ENCODE measurements at places on chromosomes 2 and 18.

- no peak overlapping the region for H3K27ac ChIP-seq
- DNase-seq = no peak
- no peaks in the 10 kb centered on the region for H3K36me3 ChIP-seq
- no peaks in the 10 kb centered on the region for H3K27me3 ChIP-seq
- H3K4me1 ChIP-seq = no peaks in the 10 kb centered on the region
- no peak overlapping the region for H3K4me3 ChIP-seq
These were observed 36.2 kb upstream of the TMEM87B start for GRCh38 chr2:112018846-112019245.

- peak within 1 kb of the TSS; percentile 43 for H3K4me3 ChIP-seq
- no peak for DNase-seq
- H3K27ac ChIP-seq = no peak within 1 kb of the TSS
- no peaks in the 10 kb centered on the region for H3K36me3 ChIP-seq
- peaks cover 9% of the 10 kb centered on the region for H3K27me3 ChIP-seq
- H3K4me1 ChIP-seq = peaks cover 5% of the 10 kb centered on the region
These were observed at the start of gene NPAS2 for GRCh38 chr2:100819370-100820272. NPAS2 (plus strand) TSS chr2:100820139; CDS start chr2:100904755, 84,616 bp downstream.

DNA sequence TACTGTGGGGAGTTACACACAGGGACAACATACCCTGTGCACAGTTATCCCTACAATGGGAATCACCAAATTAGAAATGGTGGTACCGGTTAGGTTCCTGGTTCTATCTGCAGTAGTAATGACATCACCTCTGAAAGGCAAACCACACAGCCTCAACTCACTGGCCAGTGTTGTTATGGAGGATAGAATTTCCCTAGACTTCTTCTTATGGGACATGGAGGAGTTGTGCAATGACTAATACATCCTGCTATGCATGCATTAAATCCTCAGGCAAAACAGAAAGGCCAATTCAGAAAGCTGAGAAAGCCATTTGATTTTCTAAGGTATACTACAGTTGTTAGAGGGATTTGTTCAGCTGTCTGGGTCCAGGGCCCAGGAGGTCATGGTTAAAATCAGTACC is 439.3 kb downstream of the TMX3 start:
- H3K27ac ChIP-seq = no peak overlapping the region
- no peak for DNase-seq
- H3K4me1 ChIP-seq = no peaks in the 10 kb centered on the region
- no peaks in the 10 kb centered on the region for H3K27me3 ChIP-seq

GRCh38 chr2:240628507-240628807 is 3.2 kb downstream of the GPR35 start:
- no peaks in the 10 kb centered on the region for H3K27me3 ChIP-seq
- H3K36me3 ChIP-seq = no peaks in the 10 kb centered on the region
- no peak overlapping the region for H3K27ac ChIP-seq
- H3K4me1 ChIP-seq = peaks cover 47% of the 10 kb centered on the region
- DNase-seq = no peak
- H3K4me3 ChIP-seq = no peak overlapping the region

GRCh38 chr2:9099341-9099751 is 95.9 kb upstream of the MBOAT2 start:
- H3K4me1 ChIP-seq = peaks cover 3% of the 10 kb centered on the region
- DNase-seq = no peak
- no peak overlapping the region for H3K4me3 ChIP-seq
- H3K27me3 ChIP-seq = peaks cover 3% of the 10 kb centered on the region
- no peak overlapping the region for H3K27ac ChIP-seq

GRCh38 chr2:55856936-55857335 is 66.6 kb downstream of the EFEMP1 start:
- no peak overlapping the region for H3K27ac ChIP-seq
- no peaks in the 10 kb centered on the region for H3K4me1 ChIP-seq
- H3K36me3 ChIP-seq = no peaks in the 10 kb centered on the region
- H3K27me3 ChIP-seq = no peaks in the 10 kb centered on the region
- H3K4me3 ChIP-seq = no peak overlapping the region
- no peak for DNase-seq

GRCh38 chr2:85071096-85071495 is 62.1 kb upstream of the TCF7L1 start:
- H3K4me1 ChIP-seq = no peaks in the 10 kb centered on the region
- H3K27me3 ChIP-seq = no peaks in the 10 kb centered on the region
- H3K4me3 ChIP-seq = no peak overlapping the region

DNA sequence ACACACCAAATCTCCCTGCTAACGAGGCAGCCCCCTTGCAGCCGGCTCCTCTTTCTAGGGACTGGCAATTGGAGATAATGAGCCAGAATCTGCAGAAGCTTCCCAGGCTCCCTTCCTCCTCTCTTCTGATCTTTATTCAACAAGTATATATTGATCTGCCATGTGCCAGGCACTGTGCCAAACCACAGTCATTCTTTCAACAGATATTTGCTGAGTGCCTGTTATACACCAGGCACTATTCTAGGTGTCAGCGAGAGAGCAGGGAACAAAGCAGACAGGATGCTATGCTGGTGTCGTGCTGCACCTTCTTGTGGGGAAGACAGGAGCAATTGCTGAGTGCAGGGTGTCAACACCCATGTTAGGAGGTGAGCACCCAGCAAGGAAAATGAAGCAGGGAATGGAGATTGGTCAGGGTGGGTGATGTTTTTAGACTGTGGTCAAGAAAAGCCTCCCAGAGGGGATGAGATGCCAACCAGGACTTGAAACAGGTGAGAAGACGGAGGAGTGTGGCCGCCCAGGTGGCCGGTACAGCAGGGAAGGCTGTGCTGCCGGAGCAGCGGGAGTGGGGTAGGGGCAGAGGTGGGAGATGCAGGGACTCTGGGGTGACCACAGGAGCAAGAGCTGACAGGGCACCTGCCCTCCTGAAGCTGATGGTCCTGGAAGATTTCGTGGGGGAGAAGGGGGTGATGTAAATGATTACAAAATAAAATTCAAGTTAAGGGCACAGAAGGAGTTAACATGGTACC is 307.6 kb upstream of the RAB12 start:
- no peaks in the 10 kb centered on the region for H3K4me1 ChIP-seq
- no peak overlapping the region for H3K27ac ChIP-seq
- no peak for DNase-seq
- H3K36me3 ChIP-seq = no peaks in the 10 kb centered on the region
- H3K27me3 ChIP-seq = no peaks in the 10 kb centered on the region

GRCh38 chr2:165568361-165568760 is 98.9 kb downstream of the CSRNP3 start:
- H3K4me1 ChIP-seq = no peaks in the 10 kb centered on the region
- no peak for DNase-seq
- no peak overlapping the region for H3K27ac ChIP-seq
- H3K36me3 ChIP-seq = no peaks in the 10 kb centered on the region

GRCh38 chr2:174076040-174076439 is 110.9 kb upstream of the SP3 start:
- no peaks in the 10 kb centered on the region for H3K27me3 ChIP-seq
- no peaks in the 10 kb centered on the region for H3K36me3 ChIP-seq
- no peak overlapping the region for H3K27ac ChIP-seq
- no peaks in the 10 kb centered on the region for H3K4me1 ChIP-seq

GRCh38 chr2:191082321-191082720 is 68.3 kb upstream of the STAT1 start:
- no peak overlapping the region for H3K27ac ChIP-seq
- H3K4me1 ChIP-seq = no peaks in the 10 kb centered on the region
- DNase-seq = no peak
- H3K36me3 ChIP-seq = peaks cover 17% of the 10 kb centered on the region

- H3K27me3 ChIP-seq = no peaks in the 10 kb centered on the region
- H3K27ac ChIP-seq = no peak overlapping the region
- H3K36me3 ChIP-seq = peaks cover 17% of the 10 kb centered on the region
- no peaks in the 10 kb centered on the region for H3K4me1 ChIP-seq
- no peak for DNase-seq
These were observed 65.8 kb downstream of the RTN4 start for GRCh38 chr2:54984476-54984875.

DNA sequence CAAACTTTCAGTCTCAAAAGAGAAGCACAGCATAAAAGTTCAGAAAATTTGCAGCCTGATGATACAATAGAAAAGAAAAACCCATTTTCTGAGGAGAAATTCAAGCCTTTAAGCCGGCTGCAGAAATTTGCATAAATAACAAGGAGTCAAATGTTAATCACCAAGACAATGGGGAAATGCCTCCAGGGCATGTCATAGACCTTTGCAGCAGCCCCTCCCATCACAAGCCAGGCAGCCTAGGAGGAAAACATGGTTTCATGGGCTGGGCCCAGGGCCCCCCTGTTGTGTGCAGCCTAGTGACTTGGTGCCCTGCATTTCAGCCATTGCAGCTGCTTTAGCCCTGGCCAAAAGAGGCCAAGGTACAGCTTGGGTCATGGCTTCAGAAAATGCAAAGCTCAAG is 54.1 kb upstream of the CAVIN2 start:
- no peaks in the 10 kb centered on the region for H3K4me1 ChIP-seq
- no peak overlapping the region for H3K27ac ChIP-seq
- DNase-seq = no peak
- H3K36me3 ChIP-seq = no peaks in the 10 kb centered on the region
- H3K27me3 ChIP-seq = peaks cover 3% of the 10 kb centered on the region

GRCh38 chr18:23761941-23762340 is 72.7 kb downstream of the LAMA3 start:
- H3K36me3 ChIP-seq = no peaks in the 10 kb centered on the region
- H3K27ac ChIP-seq = no peak overlapping the region
- DNase-seq = no peak
- H3K27me3 ChIP-seq = no peaks in the 10 kb centered on the region

DNA sequence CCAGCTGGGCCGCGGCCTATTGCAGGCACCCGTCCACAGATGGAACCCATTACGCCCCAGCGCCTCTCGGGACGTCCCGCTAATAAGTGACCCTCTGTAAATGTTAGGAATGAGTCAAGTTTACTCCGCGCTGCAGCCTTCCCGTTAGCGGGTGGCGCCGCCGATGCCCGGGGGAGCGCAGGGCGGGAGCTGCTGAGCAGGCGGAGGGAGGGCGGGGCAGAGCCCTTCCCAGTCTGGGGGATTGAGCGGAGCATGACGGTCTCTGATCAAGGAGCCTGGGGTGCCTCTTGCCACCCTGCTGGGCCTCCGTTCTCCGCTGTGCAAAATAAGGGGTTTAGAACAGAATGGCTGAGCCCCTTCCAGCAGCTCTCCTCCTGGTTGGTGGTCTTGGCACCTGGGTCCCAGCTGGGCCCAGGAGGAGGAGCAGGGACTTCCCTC is 10.5 kb downstream of the CROCC2 start:
- DNase-seq = no peak
- no peaks in the 10 kb centered on the region for H3K36me3 ChIP-seq
- peaks cover 20% of the 10 kb centered on the region for H3K27me3 ChIP-seq
- H3K27ac ChIP-seq = no peak overlapping the region
- no peak overlapping the region for H3K4me3 ChIP-seq

GRCh38 chr18:44598514-44598913 is 82.2 kb upstream of the SETBP1 start:
- no peak overlapping the region for H3K4me3 ChIP-seq
- no peak for DNase-seq
- H3K36me3 ChIP-seq = no peaks in the 10 kb centered on the region
- no peaks in the 10 kb centered on the region for H3K4me1 ChIP-seq
- no peak overlapping the region for H3K27ac ChIP-seq
- no peaks in the 10 kb centered on the region for H3K27me3 ChIP-seq

- no peak overlapping the region for H3K4me3 ChIP-seq
- DNase-seq = no peak
- no peaks in the 10 kb centered on the region for H3K36me3 ChIP-seq
- no peak overlapping the region for H3K27ac ChIP-seq
These were observed 276.2 kb downstream of the ZNF521 start for GRCh38 chr18:25075783-25076182.

DNA sequence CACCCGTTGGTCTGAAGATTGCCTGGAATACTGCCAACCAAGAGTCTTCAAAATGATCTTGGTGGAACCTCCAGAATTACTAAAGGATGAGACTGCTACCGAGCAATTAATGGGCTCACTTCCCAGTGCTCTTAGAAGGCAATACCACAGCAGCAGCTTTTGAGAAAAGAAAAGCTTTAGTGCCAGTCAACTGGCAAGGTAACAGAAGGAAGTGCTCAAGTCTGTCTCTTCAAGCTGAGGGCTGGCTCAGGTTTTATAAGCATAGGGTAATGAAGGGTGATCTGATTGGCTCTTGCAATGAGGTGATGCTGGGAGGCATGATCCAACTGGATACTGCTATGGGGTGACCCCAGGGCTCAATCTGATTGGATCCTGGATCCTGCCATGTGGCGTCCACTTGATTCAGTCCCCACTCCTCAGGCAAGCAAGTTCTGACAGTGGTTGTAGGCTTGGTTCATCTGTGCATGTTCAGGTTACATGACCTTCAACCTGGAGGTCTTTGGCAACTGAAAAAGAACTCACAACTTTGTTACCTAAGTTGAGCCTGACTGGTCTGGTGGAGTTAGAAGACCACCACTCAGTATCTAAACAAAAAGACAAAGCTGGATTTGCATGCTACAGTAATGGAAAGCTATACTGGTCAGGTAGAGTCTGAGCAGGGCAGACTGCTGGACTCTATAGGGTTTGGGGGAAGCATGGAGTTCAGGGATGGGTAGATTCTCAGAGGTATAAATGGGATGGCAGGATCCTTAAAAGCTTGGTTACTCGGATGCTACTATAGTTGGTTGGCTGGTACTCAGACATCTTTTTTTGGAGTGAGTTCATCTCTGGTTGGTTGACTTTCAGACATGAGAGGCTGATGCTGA is 14.0 kb upstream of the RIF1 start:
- no peak for DNase-seq
- H3K4me3 ChIP-seq = no peak overlapping the region
- no peak overlapping the region for H3K27ac ChIP-seq
- no peaks in the 10 kb centered on the region for H3K36me3 ChIP-seq

- no peaks in the 10 kb centered on the region for H3K27me3 ChIP-seq
- H3K4me3 ChIP-seq = no peak overlapping the region
These were observed 11.5 kb downstream of the ANKRD29 start for GRCh38 chr18:23650968-23651927.

GRCh38 chr2:104897515-104898184 is 43.7 kb downstream of the POU3F3 start:
- H3K27ac ChIP-seq = no peak overlapping the region
- no peak for DNase-seq
- H3K4me1 ChIP-seq = no peaks in the 10 kb centered on the region
- no peak overlapping the region for H3K4me3 ChIP-seq

- DNase-seq = no peak
- H3K4me1 ChIP-seq = no peaks in the 10 kb centered on the region
- no peak overlapping the region for H3K27ac ChIP-seq
- H3K27me3 ChIP-seq = no peaks in the 10 kb centered on the region
- H3K4me3 ChIP-seq = no peak overlapping the region
- H3K36me3 ChIP-seq = no peaks in the 10 kb centered on the region
These were observed 194.5 kb downstream of the TNS1 start for GRCh38 chr2:217808326-217808725.

DNA sequence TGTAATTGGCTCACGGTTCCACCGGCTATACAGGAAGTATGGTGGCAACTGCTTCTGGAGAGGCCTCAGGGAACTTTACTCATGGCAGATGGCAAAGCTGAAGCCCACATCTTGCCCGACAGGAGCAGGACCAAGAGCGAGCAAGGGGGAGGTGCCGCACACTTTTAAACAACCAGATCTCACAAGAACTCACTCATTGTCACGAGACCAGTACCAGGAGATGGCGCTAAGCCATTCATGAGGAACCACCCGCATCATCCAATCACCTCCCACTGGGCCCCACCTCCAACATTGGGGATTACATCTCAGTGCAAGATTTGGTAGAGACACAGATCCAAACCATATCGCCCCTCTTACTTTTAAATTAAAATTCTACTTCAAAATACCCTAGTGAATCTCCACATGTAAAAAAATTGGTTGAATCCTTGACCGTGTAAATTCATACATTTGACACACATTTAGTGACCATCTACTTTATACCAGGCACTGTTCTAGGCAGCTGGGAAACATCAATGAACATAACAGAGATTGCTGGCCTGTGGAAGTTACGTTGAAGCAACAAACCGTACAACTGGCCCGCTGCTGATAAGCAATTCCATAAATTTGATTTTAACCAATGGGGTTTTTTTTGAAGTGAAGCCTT is 87.6 kb downstream of the ALPK2 start:
- no peaks in the 10 kb centered on the region for H3K36me3 ChIP-seq
- no peaks in the 10 kb centered on the region for H3K27me3 ChIP-seq
- no peak overlapping the region for H3K4me3 ChIP-seq
- peaks cover 13% of the 10 kb centered on the region for H3K4me1 ChIP-seq
